ENCODE measurements at places on chromosomes 2 and 18.

DNA sequence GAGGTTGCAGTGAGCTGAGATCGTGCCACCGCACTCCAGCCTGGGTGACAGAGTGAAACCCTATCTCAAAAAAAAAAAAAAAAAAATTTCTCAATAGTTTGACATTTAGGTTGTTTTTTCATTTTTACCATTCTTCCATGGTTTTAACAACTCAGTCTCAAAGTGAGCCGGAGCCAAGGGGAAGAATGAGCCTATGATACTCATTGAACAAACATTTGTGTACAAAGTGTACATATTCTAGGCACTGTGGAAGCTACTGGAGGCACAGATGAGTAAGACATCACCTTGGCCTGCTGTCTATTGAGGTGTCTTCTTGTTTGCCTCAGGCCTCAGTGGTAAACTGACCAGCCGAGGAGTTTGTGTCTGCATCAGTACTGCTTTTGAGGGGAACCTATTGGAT, 21.9 kb downstream of the CENPO start:
- no peak for DNase-seq

GRCh38 chr2:8615576-8616281, 66.1 kb upstream of the ID2 start:
- no peak for DNase-seq

GRCh38 chr2:12313445-12314126, 403.1 kb upstream of the TRIB2 start:
- no peak for DNase-seq

DNA sequence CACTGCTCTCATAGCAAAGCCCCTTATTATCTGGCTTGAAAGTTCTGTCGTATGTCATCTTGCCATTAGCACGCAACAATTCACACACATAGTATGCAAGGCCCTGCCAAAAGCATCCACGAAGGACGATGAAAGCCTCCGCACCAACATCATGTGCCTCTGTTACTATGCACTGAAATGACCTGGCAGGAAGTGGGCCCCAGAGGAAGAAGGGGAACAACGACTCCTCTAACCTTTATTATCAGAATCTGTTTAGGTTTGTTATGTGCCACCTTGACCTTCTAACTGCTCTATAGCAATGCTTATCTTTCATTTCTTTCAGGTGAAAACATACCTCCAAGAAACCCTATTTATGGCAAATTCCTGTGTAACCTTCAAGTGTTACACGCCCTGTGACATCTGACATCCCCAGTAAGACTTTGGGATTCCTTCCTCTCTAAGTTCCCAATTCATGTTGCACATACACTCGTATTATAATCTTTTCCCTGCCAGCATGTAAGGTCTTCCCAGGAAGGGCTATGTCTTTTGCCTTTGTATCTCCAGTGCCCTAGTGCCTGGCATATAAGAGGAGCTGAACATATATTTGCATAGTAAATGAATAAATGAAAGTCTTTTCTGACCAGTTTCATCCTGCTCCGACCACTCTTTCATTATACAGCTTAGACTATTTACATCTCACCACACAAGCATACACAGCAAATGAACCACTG, 7.0 kb upstream of the NDUFV2 start:
- no peak for DNase-seq

GRCh38 chr2:58261209-58261608, 20.1 kb upstream of the FANCL start:
- DNase-seq = no peak

DNA sequence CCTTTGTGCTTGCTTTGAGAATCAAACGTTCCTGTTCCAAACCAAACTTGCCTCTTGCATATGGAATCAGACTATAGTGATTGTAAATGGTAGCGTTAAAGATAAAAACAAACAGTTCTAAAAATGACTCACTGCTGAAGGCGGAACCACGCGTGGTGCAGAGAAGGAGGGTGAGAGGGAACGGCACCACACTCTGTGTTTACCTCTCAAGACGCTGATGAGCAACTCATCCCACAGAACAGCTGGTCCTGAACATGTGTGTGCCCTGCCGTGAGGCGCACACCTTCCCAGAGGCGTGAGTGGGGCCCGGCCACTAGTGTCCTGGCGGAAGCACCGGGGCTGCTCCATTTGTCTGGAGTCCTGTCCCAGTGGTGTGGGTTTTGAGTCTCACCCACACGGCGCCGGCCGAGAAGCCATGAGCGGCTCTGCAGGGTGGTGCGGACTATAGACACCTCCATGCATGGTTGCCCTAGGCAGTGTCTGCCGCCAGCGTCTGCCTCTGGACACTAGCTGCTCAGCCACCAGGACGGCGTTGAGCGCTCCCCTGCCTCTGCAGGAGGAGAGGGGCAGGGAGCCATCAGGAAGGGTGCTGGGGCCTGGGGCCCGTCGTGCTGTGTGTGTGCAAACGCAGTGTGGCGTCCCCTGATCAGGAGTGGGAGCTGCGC, 52.1 kb downstream of the NFATC1 start:
- DNase-seq = no peak

DNA sequence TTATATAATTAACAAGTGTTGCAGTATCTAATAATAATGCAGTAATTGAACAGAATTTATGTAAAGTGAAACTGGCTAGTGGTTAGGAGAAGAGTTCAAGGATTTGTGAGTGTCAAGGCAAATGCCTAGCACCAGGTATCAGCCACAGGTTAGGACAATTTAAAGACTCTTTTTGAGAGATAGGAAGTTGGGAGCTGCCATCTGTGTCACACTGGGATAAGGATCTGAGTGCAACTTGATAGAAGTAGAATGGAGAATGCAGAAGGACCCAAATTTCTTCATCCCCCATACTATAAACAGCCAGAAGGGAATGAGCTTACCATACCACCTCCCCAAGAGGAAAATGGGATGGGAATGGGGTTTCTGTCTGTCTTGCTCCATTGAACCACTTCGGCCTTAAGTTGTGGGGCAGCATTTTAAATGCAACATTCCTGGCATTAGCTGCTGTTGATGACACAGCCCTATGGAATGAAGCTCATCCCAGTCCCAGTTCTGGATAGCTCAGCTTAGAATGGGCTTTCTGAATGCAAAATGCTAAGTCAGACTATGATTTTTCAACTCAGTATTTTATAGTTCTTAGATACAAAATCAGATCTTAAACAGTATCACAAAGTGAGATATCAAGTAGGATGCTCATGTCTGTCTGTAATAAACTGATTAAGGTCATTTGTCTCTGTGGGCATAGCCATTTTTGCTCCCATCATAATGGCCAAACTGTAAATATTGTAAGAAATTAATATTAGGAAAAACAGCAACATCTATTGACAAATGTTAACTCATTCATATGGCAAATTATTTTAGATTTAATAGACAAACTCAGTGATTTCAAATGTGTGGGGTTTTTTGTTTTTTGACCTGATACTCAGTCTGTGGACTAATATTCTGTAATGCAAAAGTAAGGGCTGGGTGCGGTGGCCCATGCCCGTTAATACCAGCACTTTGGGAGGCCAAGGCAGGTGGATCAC, 44.0 kb downstream of the GPR155 start:
- no peak for DNase-seq

DNA sequence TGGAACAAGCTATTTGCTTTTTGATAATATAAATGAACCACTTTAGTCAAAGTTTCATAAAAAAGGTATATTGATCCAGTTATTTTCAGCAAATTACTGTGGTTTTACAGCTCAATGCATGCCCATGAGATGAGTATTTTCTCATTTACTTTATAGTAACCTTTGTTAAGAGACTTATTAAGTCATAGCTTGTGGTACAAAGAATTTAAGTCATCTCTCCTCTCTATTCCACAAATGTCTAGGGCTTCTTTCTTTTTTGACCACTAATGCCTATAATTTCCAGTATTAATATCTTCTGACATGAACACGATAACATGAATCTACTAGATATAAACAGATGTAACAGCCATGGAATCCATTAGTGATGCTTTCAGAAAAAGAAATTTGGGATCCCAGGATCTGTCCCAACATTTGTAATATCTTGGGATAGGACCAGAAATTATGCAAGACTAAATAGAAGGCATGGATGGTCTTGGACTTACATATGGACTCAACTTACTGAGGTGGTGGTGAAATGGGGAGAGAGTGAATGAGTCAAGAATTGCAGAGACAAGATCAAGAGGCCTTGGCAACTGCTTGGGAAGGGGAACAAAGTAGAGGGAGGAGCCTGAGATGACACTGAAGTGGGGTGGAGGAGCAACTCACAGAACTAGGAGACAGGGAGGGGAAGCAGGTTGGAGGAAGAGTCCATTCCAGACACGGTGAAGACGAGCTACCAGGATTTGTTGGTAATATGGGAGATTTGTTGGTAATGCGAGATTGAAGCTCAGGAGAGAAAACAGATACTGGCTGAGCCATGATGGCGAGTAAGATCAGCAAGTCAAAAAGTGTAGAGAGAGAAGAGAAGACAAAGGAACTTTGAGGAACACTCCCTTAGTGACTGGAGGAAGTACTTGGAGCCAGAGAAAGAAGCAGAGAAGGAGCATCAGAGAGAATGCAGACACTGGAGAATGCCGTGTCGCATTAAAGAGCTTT, 42.4 kb upstream of the KDM3A start:
- DNase-seq = no peak

DNA sequence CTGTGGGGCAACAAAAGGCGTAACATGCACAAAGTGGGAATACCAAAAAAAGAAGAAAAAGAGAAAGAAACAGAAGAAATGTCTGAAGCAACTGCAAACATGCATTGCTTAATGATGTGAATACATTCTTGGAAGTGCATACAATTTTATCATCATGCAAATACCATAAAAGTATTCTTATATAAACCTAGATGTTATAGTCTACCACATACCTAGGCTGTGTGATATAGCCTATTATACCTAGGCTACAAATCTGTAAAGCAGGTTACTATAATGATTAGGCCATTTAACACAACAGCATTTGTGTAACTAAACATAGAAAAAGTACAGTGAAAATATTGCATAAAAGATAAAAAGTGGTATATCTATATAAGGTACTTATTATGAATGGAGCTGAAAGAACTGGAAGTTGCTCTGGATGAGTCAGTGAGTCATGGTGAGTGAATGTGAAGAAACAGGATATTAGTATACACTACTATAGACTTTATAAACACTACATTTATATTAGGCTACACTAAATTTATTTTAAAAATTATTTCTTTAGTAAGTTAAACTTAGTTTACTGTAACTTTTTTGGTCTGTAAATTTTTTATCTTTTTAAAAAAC, 319.4 kb upstream of the KCNH7 start:
- DNase-seq = no peak

DNA sequence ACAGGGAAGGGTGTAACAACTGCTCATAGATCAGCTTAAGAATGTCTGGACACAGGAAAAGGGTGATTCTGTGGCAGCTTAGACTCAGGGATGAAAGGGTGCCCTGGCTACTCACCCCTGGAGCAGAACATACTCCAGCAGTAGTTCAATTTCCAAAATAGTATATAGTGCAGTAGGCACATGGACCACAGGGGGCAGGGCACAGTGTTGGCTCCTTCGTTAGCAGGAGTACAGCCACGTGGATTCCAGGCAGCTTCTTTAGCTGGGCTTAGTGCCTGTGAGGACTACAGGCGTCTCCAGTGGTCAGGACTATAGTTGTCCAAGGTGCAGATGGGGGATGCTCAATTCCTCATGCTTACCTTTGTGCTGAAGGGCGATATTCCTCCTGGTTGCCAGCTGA, 277.5 kb upstream of the DDX18 start:
- no peak for DNase-seq

- DNase-seq = no peak
Observed at GRCh38 chr18:23812546-23813440, 123.5 kb downstream of the LAMA3 start.

GRCh38 chr2:65267008-65267407, 39.4 kb downstream of the ACTR2 start:
- DNase-seq = no peak

DNA sequence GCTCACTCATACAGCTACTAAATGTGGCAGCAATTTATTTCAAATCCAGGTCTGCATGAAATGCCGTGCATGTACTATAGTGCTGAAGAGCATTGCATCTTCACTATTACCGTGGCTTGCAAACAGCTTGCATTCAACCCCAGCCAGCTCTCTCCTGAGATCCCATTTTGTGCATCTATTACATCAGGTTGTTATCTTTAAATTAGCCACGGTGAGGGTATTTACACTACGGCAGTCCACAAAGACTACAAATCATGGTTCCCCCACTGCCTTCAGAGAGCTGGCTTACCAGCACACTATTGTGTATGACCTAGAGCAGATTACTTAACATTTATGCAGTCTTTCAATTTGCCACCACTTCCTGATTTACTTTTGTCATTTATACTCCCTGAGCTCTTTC, 621.3 kb upstream of the LRATD1 start:
- DNase-seq = no peak

GRCh38 chr18:79203017-79203605, 133.9 kb downstream of the ATP9B start:
- peak; percentile 9 for DNase-seq

GRCh38 chr2:233983445-233983844, 66.3 kb downstream of the TRPM8 start:
- DNase-seq = no peak

DNA sequence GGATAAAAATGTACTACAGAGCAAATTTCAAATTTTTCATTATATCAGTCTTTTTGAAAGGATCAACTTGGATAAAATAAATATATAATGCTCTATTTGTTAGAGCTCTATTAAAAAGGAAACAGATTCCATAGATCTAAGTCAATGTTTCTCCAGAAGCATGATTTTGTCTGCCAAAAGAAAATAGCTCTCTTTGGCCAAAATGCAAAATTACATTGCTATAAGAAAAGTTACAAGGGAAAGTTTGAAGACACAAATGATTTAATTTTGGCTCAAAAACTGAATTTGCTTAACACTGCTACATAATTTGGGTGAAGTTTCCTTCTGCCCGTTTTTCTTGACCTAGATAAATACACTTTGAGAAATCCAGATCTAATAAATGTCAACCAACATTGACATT, 15.7 kb downstream of the C2orf69 start:
- no peak for DNase-seq

GRCh38 chr2:229718057-229718456, 3.7 kb upstream of the DNER start:
- DNase-seq = no peak

GRCh38 chr2:37665604-37666362, 5.7 kb downstream of the CDC42EP3 start:
- DNase-seq = no peak

GRCh38 chr2:16625759-16626158, 39.9 kb downstream of the CYRIA start:
- DNase-seq = no peak

- no peak for DNase-seq
Observed at GRCh38 chr18:28176948-28177827, at the start of gene CDH2. Gene CDH2 (minus strand): TSS chr18:28177130. CDS start chr18:28177022, 108 bp downstream.

GRCh38 chr18:24656050-24656449, 195.6 kb downstream of the HRH4 start:
- no peak for DNase-seq

DNA sequence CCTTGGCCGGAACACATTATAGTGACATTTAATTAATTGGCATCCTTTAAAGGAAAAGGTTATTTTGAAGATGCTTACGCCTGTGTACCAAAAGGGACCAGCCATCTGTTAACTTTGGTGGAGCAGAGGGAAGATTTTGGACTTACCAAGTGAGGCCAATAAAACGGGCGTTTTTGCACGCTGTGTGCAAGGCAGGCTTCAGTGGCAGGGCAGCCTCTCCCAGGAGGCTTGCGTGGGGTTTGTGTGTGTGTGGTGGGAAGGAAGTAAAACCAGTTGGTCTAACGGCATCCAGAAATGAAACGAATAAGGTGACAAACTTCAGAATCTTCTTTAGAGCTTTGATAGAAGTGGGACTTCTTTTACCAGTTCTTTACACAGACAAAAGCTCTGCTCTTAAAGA, 191.7 kb downstream of the PRKCE start:
- no peak for DNase-seq

GRCh38 chr2:111007757-111008688, 112.7 kb upstream of the BCL2L11 start:
- DNase-seq = no peak

- DNase-seq = no peak
Observed at GRCh38 chr2:128445523-128445900, 126.8 kb upstream of the HS6ST1 start.

All from stimulated activated CD4-positive, alpha-beta T cell treated with anti-CD3 and anti-CD28 coated beads, TNF-alpha, amount 100 ng/mL, for 4 hours (primary cell).